Tibial nerve (tissue), 4 donors: ENCODE measurements at places on chromosomes 1 and 21. TPM values are rescaled to one million over a fixed set of nuclear protein-coding genes. Genes with fewer than 3 reads are reported as not detected.

GRCh38 chr1:36571106-36571505, 88.4 kb upstream of the CSF3R start:
- no peak overlapping the region for H3K27ac ChIP-seq
- no peak for DNase-seq
- no peak overlapping the region for H3K4me3 ChIP-seq
- H3K36me3 ChIP-seq, result no peaks in the 10 kb centered on the region

GRCh38 chr1:111786669-111787207, 31.0 kb downstream of the DDX20 start:
- no peaks in the 10 kb centered on the region for H3K4me1 ChIP-seq
- H3K36me3 ChIP-seq, result no peaks in the 10 kb centered on the region
- H3K27me3 ChIP-seq, result no peaks in the 10 kb centered on the region
- no peak overlapping the region for H3K4me3 ChIP-seq
- no peak for DNase-seq

- no peak overlapping the region for H3K4me3 ChIP-seq
- no peak for DNase-seq
- no peaks in the 10 kb centered on the region for H3K36me3 ChIP-seq
- H3K27ac ChIP-seq, result no peak overlapping the region
These were observed 31.3 kb downstream of the UBE2U start for GRCh38 chr1:64234714-64235113.

DNA sequence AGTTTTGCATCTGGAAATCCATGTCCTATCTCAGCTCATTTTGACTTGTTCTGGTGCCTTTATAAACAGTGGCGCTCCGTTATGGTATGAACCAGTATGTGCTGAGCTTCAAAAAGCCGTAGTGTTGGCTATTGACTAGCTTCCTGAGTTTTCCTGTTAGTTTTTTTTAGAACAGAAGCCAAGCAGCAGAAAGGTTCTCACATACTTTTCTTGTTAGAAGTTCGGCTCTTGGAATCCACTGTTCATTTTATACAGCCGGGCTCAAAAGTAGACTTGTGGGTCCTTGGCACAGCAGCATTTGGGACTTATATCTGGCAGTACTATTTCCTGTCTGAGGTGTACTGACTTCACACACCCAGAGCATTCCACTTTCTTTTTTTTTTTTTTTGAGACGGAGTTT, 63.8 kb downstream of the TBCE start:
- no peaks in the 10 kb centered on the region for H3K4me1 ChIP-seq
- H3K27me3 ChIP-seq, result no peaks in the 10 kb centered on the region
- H3K36me3 ChIP-seq, result no peaks in the 10 kb centered on the region
- H3K4me3 ChIP-seq, result no peak overlapping the region
- DNase-seq, result no peak
- H3K27ac ChIP-seq, result no peak overlapping the region

The NBPF4 gene
- total RNA-seq, result not detected

GRCh38 chr1:100616121-100616621, 78.2 kb downstream of the GPR88 start:
- H3K36me3 ChIP-seq, result no peaks in the 10 kb centered on the region
- no peaks in the 10 kb centered on the region for H3K27me3 ChIP-seq
- H3K4me3 ChIP-seq, result no peak overlapping the region
- DNase-seq, result no peak
- H3K27ac ChIP-seq, result no peak overlapping the region
- no peaks in the 10 kb centered on the region for H3K4me1 ChIP-seq

The TACSTD2 gene
- total RNA-seq, result 9.3 TPM

DNA sequence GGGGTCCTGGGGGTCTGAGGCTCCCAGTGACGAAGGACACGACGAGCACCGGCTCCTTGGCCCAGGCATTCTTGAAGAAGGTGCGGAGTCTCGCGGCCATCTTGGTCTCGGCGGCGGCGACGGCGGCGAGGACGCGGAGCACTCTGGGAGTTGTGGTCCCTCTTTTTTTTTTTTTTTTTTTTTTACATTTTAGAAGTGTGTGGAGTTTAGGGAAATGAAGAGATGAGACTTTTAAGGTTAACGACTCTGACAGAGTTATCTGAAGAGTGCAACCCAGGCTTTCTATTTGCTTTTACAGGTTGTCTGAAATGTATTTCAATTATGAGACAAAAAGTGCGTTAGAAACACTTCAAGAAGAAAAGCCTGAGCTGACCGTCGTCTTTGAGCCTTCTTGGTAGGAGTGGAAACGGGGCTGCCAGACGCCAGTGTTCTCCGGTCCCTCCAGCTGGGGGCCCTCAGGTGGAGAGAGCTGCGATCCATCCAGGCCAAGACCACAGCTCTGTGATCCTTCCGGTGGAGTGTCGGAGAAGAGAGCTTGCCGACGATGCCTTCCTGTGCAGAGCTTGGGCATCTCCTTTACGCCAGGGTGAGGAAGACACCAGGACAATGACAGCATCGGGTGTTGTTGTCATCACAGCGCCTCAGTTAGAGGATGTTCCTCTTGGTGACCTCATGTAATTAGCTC, 9.7 kb downstream of the OR2B11 start:
- no peaks in the 10 kb centered on the region for H3K27me3 ChIP-seq
- no peaks in the 10 kb centered on the region for H3K4me1 ChIP-seq
- peaks cover 4% of the 10 kb centered on the region for H3K36me3 ChIP-seq

The RNF186 gene
- not detected for total RNA-seq

- no peak overlapping the region for H3K4me3 ChIP-seq
- no peaks in the 10 kb centered on the region for H3K36me3 ChIP-seq
- no peaks in the 10 kb centered on the region for H3K4me1 ChIP-seq
- no peak for DNase-seq
- no peaks in the 10 kb centered on the region for H3K27me3 ChIP-seq
These were observed 11.7 kb downstream of the PYHIN1 start for GRCh38 chr1:158943059-158943458.

GRCh38 chr1:18021242-18021641, 86.4 kb upstream of the IGSF21 start:
- H3K27ac ChIP-seq, result no peak overlapping the region
- no peak for DNase-seq
- H3K36me3 ChIP-seq, result no peaks in the 10 kb centered on the region

- H3K4me1 ChIP-seq, result peaks cover 39% of the 10 kb centered on the region
- H3K27me3 ChIP-seq, result no peaks in the 10 kb centered on the region
- H3K4me3 ChIP-seq, result no peak overlapping the region
- no peak overlapping the region for H3K27ac ChIP-seq
- no peak for DNase-seq
These were observed 124.3 kb downstream of the OSBPL9 start for GRCh38 chr1:51741121-51741681.

GRCh38 chr1:246373828-246374569, 133.1 kb downstream of the SMYD3 start:
- H3K4me1 ChIP-seq, result no peaks in the 10 kb centered on the region
- no peaks in the 10 kb centered on the region for H3K27me3 ChIP-seq
- no peak overlapping the region for H3K27ac ChIP-seq
- no peak for DNase-seq
- H3K36me3 ChIP-seq, result no peaks in the 10 kb centered on the region

DNA sequence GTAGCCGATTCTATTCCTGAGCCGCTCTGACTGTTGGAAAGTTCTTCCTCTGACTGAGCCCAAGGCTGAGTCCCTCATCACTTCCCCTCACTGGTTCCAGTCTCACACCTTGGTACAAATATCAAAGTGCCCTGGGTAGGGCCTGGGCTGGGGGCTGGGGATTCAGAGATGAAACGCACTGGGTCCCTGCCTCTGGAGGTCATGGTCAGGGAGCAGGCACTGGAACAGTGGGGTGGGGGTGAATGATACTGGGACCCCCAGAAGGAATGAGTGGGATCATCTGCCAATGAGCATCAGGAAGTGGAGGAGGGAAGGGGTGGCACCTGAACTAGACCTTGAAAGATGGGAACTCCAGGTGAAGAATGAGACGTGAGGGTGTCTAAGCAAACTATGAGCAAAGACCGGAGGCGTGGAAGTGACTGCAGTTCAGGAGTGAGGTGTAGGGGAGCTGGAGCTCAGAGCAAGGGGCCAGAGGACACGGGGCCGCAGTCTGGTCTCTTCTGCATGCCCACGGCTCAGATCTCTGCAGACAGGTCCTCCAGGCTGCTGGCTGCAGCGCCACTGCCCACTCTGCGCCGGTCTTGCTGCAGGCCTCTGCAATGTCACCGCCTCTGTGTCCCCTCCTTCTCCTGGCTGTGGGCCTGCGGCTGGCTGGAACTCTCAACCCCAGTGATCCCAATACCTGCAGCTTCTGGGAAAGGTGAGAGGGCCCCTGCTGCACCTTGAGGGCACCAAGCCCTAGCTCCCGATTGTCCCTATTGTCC, 10.0 kb downstream of the PEAR1 start:
- H3K27ac ChIP-seq, result peak overlapping the region; percentile 69
- H3K4me3 ChIP-seq, result no peak overlapping the region
- H3K36me3 ChIP-seq, result no peaks in the 10 kb centered on the region
- DNase-seq, result no peak
- peaks cover 100% of the 10 kb centered on the region for H3K4me1 ChIP-seq

DNA sequence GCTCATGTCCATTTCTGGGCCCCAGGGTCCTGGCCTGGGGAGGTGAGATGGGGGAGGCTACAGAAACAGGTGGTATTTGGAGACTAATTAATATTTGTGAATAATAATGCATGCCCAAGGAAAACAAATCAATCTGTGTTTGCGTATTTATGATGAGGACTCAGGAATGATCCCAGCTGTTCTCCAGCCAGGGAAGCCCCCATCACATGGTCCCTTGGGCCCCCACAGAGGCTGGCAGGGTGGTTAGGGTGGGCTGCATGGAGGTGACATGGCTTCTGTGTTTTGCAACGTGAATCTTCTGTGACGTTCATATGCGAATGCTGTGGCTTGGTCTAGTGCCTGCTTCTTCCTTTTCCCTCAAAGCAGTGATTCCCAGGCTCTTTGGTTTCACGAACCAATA, 10.5 kb downstream of the PTPRF start:
- H3K27me3 ChIP-seq, result no peaks in the 10 kb centered on the region
- DNase-seq, result no peak
- H3K4me3 ChIP-seq, result no peak overlapping the region
- peak overlapping the region; percentile 93 for H3K27ac ChIP-seq

The DYRK3 gene
- total RNA-seq, result 6.0 TPM

GRCh38 chr1:2098839-2099785, 48.9 kb downstream of the PRKCZ start:
- H3K27ac ChIP-seq, result no peak overlapping the region
- peaks cover 9% of the 10 kb centered on the region for H3K27me3 ChIP-seq
- H3K36me3 ChIP-seq, result no peaks in the 10 kb centered on the region
- H3K4me3 ChIP-seq, result no peak overlapping the region
